ENCODE measurements at places on chromosomes 4 and X.

- DNase-seq: no peak
These were observed 63.2 kb upstream of the ALB start for GRCh38 chr4:73340917-73341316.

DNA sequence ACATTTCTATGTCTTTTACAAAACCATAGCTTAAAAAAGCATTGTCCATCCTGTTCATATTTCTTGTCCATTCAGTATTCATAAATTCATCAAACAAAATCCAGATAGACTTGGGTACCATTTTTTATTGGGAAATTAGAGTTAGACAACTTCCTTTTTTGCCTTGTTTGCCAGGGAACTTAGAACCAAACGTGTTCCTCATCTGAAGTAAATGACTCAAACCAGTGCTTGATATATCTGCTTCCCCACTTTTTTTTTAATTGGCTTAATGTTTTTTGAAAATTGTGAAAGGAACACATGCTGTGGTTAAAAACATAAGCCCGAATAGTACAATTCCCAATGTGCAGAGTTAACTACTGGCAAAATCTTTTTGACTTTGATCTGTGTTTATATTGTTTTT is 44.2 kb downstream of the DLG3 start:
- DNase-seq: no peak

- no peak for DNase-seq
These were observed 72.8 kb downstream of the MANBA start for GRCh38 chr4:102687982-102688433.

- no peak for DNase-seq
These were observed 47.1 kb downstream of the CHIC2 start for GRCh38 chr4:54017308-54017707.

DNA sequence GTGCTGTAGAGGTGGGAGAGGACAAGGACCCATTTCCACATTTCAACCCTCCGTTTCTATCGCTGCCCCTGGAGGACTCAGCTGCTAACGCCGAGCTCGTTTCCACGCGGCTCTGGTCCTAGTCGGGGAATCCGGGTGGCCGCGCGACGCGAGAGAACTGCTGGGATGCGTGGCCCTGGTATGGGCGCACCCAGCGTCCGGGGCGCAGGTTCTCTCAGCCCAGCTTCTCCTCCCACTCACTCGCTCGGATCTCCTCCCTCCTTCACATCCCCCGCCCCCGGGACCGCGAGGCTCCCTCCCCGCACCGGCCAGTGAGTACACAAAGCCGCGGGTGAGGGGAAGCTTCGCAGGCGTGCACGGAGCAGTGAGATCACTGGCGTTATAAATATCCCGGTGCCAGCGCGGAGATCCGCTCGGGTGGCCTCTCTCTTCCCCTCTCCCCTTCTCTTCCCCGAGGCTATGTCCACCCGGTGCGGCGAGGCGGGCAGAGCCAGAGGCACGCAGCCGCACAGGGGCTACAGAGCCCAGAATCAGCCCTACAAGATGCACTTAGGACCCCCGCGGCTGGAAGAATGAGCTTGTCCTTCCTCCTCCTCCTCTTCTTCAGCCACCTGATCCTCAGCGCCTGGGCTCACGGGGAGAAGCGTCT is at the start of gene FGF5:
Gene FGF5, plus strand, starts transcription at position 412 of the 649 bp plus-strand sequence. Its CDS starts 161 bp downstream, at position 573.
- peak; percentile 36 for DNase-seq

- no peak for DNase-seq
These were observed 46.0 kb downstream of the USP38 start for GRCh38 chr4:143230683-143231082.

GRCh38 chr4:76197031-76197743 is 16.4 kb downstream of the SCARB2 start:
- DNase-seq: peak; percentile 16

GRCh38 chr4:22471999-22472461 is 43.8 kb downstream of the ADGRA3 start:
- no peak for DNase-seq

DNA sequence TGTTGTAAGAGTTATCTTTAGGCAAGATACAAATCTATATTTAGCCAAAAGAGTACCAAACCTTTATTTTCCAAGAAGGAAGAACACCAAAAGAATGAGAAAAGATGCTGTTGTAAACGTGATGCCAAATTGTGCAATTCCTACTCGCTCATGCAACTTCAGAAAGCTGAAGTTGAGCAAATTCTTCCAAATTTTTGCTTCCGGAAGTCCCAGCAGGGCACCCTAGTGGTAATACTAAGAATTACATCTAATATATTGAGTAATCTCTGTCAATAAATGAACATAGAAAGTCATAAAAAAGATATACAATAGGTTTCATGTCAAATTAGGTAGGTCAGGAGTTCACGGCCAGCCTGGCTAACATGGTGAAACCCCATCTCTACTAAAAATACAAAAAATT is 36.0 kb upstream of the SMARCAD1 start:
- peak; percentile 16 for DNase-seq

GRCh38 chr4:104649631-104650030 is 154.9 kb upstream of the CXXC4 start:
- no peak for DNase-seq

DNA sequence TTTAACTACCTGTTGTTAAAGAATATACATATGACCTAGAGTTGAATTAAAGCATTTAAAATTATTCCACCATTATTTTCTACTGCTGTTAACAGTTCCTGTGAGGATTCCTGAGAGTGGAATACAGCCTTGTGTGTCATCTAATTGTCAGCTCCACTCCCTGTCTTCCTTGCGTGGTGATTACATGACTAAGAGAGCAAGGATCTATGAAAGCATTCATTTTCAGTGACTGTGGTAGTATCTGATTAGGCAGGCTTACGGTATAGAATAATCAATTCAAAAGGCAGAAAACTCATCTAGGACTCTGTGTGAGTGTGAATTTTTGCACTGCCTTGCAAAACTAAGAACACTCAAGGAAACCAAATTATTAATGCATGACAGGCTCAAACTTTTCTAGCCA is 577.8 kb downstream of the SH3BGRL start:
- DNase-seq: no peak

- no peak for DNase-seq
These were observed 139.2 kb downstream of the PCDH18 start for GRCh38 chr4:137393044-137393443.

GRCh38 chr4:123568936-123569335 is 172.3 kb downstream of the SPRY1 start:
- no peak for DNase-seq

DNA sequence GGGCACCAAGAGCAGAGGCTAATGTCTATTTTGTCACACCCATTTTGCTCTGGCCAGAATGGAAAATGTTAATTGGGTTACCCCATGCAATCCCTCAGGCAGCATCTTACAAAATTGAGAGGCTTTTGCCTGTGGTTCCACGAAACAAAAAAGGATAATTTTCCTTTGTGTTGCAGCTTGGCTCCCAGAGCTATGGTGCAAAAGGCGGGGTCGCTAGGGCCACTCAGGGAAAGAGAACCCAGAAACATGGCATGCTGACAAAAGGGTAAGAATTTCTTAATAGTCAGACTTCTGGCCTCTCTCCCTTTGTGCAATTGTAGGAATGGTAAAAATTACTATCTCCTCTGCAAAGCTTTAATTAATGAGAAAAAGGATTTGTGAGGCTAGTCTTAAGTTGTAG is 119.6 kb upstream of the BANK1 start:
- DNase-seq: no peak

DNA sequence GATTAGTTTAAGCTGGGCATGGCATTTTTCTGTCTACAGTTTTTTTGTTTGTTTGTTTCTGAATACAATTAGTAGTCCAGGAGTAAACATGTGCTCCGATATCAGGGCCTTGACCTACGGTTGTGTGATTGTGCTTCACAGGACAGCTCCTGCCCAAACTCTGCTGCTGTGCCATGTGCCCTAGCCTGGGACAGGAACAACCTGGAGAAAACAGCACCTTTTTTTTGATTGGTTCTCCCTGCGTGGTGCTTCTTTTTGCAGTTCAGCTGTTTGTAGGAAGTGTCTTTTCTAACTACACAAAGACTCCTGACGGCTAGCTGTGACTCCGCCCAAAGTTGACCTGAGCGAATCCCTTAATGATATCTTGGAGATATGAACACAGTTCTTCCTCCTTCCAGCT is 158.8 kb downstream of the ATP10D start:
- no peak for DNase-seq

GRCh38 chr4:84159762-84160161 is 339.3 kb downstream of the NKX6-1 start:
- peak; percentile 5 for DNase-seq

DNA sequence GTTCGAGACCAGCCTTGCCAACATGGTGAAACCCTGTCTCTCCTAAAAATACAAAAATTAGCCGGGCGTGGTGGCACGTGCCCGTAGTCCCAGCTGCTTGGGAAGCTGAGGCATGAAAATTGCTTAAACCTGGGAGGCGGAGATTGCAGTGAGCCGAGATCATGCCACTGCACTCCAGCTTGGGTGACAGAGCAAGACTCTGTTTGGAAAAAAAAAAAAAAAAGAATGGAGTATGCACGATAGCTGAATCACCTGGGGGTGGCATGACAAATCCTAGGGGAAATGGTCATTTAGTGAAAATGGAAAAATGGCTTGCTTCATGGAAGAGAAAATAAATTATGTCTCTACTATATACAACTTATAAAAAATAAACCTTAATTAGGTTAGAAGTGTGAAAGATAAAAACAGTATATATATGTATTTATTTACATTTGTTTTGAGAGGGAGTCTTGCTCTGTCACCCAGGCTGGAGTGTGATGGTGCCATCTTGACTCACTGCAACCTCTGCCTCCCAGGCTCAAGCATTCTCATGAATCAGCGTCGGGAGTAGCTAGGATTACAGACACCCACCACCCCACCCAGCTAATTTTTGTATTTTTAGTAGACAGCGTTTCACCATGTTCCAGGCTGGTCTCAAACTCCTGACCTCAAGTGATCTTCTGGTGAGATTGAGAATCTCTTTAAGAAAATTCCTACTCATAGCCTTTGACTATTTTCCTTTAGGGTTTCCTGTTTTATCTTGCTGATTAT is 19.3 kb upstream of the ING2 start:
- DNase-seq: no peak

DNA sequence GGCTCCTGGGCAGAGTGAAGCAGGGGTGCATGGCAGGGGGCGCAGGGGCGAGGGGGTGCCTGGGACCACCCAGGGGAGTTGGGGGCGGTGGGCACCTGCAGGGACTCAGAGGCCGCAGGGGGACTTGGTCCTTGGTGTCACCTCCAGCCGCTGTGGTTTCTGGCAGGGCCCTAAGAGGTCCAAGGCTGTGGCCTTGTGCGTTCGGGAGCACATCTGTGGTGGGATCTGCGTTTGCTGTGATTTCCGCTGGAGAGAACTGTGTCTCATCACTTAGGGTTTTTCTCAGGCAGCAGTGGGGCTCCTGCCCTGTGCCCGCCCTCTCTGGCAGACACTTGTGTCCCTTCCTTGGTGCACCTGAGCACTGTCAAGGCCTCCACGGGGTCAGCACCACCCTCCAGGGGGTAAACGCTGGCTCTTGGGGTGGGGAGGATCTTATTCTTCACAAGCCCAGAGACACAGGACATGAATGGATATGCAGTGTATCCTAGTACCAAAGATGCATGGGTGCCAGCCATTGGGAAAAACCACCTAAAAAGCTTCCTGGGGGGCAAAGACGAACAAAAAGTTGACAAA is 66.5 kb downstream of the ACOX3 start:
- DNase-seq: no peak

DNA sequence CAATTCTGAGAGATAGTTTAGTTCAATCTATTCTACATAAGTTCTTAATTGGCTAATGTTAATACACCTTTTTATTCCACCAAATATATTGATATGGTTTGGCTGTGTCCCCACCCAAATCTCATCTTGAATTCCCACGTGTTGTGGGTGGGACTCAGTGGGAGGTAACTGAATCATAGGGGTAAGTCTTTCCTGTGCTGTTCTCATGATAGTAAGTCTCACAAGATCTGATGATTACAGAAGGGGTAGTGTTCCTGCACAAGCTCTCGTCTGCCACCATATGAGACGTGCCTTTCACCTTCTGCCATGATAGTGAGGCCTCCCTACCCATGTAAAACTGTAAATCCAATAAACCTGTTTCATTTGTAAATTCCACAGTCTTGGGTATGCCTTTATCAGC is 11.3 kb downstream of the PPA2 start:
- DNase-seq: no peak

- DNase-seq: no peak
These were observed 52.8 kb upstream of the TAB3 start for GRCh38 chrX:30941898-30942297.

- no peak for DNase-seq
These were observed 11.1 kb downstream of the DRP2 start for GRCh38 chrX:101230636-101231035.

GRCh38 chrX:15233416-15234015 is 36.4 kb downstream of the ASB9 start:
- DNase-seq: no peak

DNA sequence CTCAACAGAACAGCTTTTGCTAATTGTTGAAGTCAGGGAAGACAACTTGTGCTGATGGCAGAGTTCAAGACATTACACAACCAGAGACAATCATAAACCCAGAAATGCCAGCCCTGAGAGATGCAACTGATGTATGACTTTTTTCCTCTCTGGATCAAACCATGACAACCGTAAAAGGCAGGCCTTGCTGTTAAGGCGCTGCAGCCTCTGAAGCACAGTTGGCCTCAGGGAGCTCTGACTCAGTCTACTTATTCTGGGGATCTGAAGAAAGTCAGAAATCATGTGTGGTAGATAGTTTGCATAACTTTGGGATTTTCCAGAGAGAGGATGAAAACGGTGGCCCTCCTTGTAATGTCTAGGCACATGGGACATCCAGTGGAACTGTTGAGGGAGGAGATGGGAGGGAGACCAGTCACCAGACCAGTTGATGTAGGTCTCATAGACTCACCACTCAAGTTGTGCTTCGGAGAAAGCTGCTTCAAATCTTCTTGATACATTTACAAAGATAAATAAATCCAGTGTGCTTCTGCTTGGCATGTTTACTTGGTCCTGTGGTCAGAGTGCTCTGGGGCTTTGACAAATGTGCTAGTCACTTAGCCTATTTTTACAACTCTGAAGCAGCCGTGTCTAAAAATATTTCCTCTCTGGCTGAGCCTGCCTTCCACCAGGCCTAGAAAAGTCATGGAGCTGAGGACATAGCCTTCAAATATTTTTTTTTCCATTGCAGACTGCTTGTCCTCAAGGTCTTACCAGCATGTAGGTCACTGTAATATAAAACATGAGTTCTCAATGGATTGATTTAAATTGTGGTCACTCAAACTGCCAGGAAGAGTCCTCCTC is 7.5 kb downstream of the HADH start:
- DNase-seq: no peak

DNA sequence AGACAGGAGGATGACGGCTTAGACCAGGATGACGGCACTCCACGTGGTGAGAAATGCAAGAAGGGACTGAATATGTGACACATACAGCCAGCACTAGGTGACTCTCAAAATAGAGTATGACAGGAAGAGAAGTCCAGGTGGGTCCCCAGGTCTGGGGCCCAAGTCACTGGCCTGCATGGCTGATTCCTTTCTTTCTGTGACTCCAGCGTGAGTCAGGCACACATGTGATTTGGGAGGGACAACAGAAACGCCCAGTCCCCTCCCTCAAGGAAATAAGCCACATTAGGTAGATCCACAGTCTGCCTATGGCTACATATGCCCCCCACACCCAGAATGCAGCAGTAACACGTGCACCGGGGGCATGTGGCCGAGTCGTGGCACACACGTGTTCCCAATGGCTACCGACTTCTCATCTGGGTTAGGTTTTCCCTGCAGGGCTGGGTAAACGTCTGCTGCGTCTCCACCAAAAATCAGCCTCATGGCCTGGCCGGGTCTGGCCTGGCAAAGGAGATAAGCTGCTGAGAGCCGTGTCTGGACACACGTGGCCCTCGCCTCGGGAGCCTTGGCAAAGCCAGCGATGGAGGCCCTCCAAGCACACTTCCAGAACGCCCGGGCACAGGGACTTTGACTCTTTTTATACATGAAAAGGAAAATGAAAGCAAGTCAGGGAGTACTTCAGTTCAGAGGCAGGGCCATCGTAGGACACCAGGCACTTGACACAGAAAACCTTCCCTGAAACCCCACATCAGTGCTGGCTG is 19.3 kb downstream of the SEL1L3 start:
- no peak for DNase-seq

Data from NAMALWA (cell line).